Stimulated activated CD8-positive, alpha-beta memory T cell treated with anti-CD3 and anti-CD28 coated beads, Interleukin-15, amount 100 ng/mL, for 24 hours (primary cell): ENCODE measurements at places on chromosomes 11 and 22.

DNA sequence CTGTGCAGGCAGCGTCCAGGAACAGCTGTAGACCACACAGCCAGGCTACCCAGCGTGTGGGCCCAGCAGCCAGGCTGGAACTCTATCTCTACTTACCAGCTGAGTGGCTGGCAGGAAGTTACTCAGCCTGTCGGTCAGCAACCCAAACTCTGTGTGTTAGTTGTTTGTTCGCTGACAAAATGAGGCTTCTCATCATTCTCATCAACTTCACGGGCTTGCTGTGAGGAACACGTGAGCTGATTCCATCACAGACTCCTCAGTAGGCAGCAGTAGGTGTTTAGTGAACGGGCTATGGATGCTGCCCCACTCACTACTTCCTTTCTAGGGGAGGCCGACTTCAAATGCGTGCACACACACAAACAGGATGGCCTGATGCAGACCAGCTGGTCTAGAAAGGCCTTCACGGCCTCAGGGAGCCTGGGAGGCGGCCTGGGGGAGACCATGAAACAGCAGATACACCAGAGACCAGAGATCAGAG, 830 bp upstream of the SPDYC start:
- DNase-seq = no peak

- DNase-seq = no peak
Observed at GRCh38 chr22:44550711-44551491, 52.9 kb upstream of the RTL6 start.

GRCh38 chr11:3091081-3091845, 34.0 kb upstream of the CARS1 start:
- DNase-seq = no peak

DNA sequence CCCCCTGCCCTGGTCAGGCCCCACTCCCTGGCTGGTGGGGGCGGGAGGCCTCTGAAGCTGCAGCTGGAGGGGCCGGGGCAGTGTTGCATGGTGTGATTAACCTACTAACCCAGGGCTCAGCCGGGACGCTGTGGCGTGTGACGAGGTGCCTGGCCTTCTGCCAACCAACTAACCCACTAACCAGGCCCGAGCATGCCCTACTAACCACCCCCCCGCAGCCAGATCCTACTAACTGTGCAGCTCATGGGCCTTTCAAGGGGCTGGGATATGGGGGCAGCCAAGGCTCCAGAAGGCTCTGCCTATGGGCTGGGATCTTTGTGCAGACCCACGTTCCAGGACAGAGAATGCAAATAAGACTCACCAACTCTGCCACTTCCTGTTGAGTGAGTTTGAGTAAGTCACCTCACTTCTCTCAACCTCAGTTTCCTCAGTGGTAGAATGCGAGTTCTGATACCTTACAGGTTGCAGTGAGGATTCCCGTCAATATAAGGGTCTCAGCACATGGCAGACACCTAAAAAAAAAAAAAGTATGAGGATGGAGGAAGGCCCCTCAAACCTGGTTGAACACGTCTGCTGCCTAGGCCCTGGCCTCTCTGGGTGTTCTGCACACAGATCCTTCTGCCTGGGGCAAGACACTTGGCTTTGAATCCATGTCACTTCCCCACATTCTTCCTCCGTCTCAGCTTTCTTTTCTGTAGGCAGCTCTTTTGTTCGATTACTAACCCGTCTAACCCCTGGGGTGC, 14.1 kb downstream of the MIAT start:
- peak; percentile 29 for DNase-seq

- DNase-seq = no peak
Observed at GRCh38 chr22:26606611-26607010, 11.2 kb downstream of the CRYBB1 start.

- DNase-seq = no peak
Observed at GRCh38 chr11:31796499-31797189, 14.5 kb downstream of the PAX6 start.

DNA sequence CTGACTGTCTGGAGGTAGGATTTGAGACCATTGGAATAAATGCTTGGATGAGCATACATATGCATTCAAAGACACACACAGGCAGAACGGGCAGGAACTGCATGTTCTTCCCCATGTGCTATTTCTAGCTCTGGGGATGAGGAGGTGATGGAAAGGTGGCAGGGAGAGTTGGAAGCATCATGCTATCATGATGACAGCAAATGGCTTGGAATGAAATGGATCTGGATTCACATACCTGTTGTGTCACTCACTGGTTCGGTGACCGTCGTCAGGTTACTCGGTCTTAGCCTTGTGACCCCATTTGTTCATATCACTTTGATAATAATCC, 627.9 kb upstream of the KIRREL3 start:
- no peak for DNase-seq

DNA sequence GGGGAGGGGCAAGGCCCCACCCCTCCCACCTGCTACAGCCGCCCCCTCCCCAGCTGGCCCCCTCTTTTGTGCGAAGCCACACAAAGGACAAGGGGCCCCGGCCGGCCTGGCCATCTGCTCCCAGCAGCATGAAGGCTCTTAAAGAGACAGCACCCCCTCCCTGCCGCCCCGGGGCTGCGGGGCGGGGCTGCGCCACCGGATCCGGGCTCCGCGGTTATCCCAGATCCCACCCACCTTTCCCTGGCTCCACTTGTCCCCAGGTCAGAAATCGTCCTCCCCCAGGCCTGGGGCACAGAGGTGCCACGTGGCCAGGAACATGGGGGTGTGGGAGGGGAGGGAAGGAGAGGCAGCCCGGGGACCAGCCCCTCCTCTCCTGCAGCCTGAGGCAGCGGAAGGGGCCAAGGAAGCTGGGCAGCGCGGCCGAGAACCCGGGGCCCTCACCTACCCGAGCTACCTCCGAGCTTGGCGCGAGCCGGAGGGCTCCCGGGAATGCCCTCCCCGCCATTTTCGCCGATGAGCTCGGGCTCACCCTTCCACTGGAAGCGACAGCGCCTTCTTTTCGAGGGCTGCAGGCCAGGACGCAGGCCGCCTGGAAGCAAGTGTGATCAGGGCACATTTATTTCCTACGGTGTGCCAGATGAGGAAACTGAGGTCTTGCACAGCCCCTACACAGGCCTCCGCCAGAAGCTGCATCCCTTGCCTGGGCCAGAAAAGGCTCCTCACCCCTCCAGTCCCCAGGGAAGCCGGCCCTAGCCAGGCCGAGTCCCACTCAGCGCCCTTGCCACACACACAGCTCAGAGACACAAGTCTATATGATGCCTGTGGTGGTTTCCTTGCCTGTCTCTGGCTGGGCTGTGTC, 2.5 kb upstream of the RCOR2 start:
- DNase-seq = no peak

DNA sequence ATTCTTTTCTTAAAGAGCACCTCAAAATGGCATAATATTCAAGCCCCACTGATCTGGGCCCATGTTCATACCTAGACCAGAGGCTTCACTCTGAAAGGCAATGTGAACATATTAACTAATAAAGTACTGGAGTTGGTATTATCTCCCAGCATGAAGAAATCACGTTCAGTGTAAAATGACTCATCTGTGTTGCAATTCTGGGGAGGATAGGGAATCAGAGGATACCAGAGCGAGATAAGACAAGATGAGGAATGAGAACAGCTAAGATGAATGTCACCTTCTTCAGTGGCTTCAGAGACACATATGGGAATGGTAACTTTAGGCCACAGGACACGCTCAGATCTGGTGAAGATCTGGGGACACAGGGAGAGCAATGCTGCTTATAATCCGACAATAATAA, 121.1 kb downstream of the NTM start:
- DNase-seq = no peak

GRCh38 chr11:110711448-110711775, 825 bp downstream of the ARHGAP20 start:
- no peak for DNase-seq

DNA sequence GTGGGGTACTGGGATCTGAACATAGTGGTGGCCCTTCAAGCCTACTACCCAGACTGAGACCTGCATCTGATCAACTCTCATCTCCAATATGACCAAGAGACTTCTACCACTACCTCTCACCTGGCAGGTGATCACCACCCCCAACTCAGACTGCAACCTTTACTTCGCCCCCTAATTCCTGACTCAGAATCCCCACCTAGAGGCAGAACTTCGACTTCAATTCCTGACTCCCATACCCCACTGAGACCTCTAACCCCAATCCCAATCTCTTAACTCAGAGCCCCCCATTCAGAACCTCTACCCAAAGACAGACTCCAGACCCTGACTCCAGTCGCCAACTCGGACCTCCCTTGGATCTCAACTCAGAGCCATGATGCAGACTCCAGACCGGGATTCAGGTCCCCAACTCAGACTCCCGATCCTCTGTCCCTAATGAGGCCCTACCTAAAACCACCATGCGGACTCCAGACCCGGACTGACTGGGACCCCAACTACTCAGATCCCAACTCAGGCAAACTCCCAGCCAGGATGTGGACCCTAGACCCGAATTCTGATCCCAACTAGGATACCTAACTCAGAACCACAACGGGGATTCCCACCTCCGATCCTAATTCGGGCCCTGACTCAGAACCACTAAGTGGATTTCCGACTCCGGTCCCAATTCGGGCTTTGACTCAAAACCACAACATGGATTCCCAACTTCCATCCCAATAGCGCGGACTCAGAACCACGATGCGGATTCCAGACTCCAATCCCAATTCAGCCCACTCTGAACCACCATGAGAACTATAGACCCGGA, 1.2 kb downstream of the KCNQ1OT1 start:
- DNase-seq = no peak

DNA sequence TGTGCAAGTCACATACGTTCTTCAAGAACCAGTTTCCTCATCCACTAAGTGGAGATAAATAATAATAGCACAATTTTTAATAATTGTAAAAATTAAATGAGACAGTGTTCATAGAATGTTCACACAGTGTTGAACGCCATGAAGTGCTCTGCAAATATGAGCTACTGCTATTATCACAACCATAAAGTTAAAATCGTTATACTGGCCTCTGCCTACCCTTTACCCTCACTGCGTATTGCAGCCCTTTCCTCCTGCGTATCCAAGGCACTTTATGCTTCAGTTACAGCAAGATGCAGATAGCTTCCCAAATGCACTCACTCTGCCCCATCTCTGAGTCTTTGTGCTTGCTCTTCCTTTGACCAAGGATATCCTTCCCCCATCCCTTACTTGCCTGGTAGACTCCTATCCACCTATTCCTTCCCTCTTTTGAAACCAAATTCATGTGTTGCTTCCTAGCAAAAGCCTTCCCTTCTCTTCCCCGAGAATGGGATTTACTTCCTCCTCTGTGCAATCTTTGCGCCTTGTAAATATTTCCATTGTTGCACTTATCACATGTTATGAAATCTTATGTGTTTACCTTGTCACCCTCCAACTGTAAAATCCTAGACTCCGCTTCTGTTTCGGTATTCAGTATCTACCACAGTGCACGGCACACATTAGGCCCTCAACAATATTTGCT, 196.9 kb downstream of the ADAMTS15 start:
- DNase-seq = no peak

- DNase-seq = no peak
Observed at GRCh38 chr11:17471501-17471900, 5.1 kb downstream of the ABCC8 start.

GRCh38 chr11:125295931-125296330, 131.4 kb downstream of the PKNOX2 start:
- DNase-seq = no peak

DNA sequence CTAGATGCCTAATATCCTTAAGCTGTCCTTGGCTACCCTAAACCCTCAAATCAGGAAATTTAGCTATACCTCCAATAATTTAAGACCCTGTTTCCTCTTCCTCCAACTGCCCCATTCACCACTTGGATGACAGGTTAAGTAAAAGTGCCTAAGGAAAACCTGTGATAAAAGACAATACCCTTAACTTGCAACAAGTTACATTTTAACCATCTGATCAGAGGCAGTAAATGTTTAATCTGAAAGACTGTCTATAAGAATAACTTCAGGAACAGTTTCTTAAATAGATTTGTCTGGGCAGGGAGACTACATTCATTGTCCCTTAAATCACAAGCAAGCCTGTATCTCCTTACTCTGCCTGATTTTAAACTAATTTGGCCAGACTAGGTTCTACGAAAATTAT, 129.1 kb downstream of the APOL5 start:
- no peak for DNase-seq

- no peak for DNase-seq
Observed at GRCh38 chr11:72221386-72222075, 3.0 kb upstream of the INPPL1 start.

DNA sequence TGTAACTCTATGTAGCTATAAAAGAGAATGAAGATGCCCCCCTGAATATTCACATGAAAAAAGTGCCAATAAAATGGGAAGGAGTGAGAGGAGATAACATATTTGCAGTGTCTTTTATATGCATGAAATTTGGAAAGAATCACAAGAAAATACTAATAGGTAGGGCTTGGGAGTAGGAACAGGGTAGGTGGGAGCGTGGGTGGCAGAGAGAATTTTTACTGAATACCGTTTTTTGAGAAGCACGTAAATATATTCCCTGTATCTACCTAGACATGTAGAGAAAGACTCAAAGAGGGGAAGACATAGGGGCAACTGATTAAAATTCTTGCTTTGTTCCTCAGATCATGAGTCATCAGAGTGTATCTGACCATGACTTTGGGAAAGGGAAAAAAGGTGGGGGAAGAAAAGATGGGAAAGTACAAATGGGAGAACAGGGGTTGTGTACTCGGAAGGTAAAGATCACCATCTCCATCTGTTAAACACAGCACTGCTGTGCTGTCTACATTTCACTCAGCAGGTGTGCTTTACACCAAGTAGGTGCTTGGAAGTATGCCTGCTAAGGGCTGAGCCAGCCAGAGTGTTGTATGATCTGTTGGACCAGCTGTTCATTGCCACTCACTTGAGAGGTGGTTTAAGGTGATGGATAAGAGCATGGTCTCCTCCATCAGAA, 16.0 kb downstream of the PRR5L start:
- no peak for DNase-seq

DNA sequence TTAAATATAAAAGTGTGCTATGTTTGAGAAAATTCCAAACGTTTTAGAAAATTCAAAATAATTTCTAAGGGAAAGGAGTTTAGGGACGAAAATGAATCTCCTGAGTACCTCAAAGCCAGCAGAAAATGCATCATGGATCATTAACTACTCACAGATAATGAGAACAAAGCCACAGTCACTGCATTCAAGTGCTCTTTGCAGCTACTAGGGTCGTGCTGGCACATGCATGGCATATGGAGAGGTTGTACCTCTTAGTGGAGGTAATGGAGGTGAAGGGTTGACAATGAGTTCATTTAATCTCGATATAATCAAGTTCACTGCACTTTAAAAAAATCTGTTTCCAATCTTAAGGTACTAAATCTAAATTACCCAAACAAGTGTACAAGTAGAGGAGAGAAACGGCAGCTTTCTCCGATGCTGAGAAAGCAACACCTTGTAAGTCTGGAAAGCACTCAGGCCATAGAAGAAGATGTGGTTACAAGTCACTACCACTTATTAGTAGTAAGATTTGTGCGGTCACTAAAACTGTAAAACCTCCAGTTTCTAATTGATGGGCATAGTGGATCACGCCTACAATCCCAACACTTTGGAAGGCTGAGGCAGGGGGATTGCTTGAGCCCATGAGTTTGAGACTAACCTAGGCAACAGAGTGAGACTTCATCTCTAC, 261.1 kb upstream of the ANO3 start:
- DNase-seq = no peak

GRCh38 chr11:14106303-14107049, 144.0 kb downstream of the SPON1 start:
- no peak for DNase-seq
